Stimulated activated CD8-positive, alpha-beta memory T cell treated with anti-CD3 and anti-CD28 coated beads, Interleukin-15, amount 100 ng/mL, for 48 hours (primary cell): ENCODE measurements at places on chromosomes 7 and 10.

DNA sequence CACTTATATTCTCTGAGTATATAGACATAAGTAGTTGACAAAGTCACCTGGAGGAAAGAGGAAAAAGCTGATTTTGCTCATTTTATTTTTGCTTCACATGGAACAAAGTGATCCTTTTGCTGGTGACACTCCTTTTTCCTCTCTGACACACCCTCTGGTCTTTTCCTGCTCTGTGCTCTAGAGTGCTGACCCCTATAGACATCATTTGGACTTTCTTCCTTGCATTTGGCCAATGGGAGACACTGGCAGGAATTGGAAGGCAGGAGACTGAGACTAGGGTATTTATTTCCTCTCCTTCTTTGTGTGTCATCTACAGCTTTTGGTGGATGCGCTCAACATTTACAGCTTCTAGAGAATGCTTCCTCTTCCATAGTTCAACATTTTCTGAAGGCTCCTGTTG is 1078.1 kb downstream of the SORCS1 start:
- DNase-seq, result no peak

GRCh38 chr10:94631077-94631875 is 52.3 kb upstream of the CYP2C18 start:
- no peak for DNase-seq

DNA sequence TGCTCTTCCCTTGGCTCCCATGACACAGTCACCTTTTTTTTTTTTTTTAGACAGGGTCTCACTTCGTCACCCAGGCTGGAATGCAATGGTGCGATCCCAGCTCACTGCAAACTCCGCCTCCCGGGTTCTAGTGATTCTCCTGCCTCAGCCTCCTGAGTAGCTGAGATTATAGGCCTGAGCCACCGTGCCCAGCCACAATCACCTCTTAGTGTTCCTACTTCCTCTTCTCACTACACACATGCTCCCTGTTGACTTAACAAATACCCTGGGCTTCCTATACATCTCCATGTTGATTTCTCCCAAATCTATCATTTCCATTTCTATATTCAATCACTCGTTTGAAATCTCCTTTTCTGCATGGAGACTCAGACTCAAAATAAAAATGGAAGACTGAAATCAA is 91.7 kb downstream of the CUBN start:
- DNase-seq, result no peak

GRCh38 chr7:11985376-11985775 is 153.4 kb upstream of the THSD7A start:
- no peak for DNase-seq

DNA sequence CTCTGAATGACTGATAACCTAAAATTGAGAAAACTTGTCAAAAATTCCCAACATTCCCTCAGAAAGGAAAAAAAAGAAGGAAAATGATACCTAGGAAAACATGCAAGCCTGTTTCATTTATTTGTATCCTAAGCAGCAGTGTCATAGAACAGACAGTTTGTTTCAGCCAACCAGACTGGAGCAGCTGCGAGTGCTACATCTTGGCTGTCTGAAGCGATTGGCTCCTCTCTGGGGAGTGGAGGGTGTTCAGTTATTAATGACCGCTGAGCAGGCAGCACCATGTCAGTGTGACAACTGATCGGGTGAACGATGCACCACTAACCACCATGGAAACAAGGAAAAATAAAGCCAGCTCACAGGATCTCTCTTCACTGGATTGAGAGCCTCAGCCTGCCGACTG is at the start of gene LRRN3:
Gene LRRN3 (plus strand): TSS at position 282 of the 400 bp plus-strand sequence. CDS start 31,646 bp downstream, outside the sequence.
- DNase-seq, result no peak

- DNase-seq, result peak; percentile 76
Measured at GRCh38 chr10:17025444-17026295, 103.9 kb downstream of the CUBN start.

- no peak for DNase-seq
Measured at GRCh38 chr10:81027223-81027622, 489.5 kb downstream of the SH2D4B start.

DNA sequence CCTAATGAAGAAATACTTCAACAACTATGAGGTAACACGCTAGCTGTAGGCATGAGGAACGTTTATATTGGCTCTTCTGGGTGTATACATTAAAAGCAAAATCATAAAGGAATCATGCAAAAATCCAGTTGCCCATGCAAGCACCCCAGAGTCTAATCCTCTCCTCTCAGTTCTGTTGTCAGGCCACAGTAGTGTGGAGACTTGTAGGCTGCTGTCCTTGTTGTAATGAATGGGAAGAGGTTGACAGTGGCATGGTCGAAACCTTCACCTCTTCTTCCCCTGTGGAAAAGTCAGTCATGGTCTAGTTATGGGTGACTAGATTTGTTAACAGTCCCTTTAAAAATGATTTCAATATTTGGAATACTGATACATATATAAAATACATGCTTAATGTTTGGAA is 121.3 kb downstream of the CNOT4 start:
- DNase-seq, result no peak

- no peak for DNase-seq
Measured at GRCh38 chr7:28705350-28705749, 252.8 kb downstream of the TRIL start.

- DNase-seq, result no peak
Measured at GRCh38 chr10:114859222-114859621, 37.6 kb downstream of the FHIP2A start.

- no peak for DNase-seq
Measured at GRCh38 chr7:7662527-7662926, 22.0 kb downstream of the UMAD1 start.

DNA sequence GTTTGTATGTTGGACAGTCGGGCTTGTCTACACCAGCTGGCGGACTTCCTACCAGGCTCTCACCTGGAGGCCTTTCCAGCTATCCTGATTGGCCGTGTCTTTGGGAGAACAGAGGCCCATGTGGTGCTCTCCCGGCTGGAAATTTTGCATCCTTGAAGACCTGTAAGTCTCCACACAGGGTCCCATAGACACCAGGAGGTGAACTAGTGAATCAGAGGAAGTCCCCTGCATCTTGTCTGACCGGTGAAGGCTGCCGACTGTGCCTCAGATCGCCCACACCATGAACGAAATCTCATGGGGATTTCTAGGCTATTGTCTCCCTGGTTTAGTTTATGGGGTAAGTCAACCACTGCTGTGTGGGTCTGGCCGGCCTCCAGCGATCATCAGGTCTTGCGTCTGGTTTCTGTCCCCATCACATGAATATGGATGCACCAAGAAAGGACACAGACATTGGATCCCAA is 108.4 kb upstream of the LYZL2 start:
- DNase-seq, result peak; percentile 11
